ENCODE measurements at places on chromosomes 7 and 10.

GRCh38 chr10:125092564-125093031, 67.8 kb downstream of the CTBP2 start:
- no peak for DNase-seq

- no peak for DNase-seq
Observed at GRCh38 chr10:105358911-105359310, 717.8 kb downstream of the SORCS3 start.

DNA sequence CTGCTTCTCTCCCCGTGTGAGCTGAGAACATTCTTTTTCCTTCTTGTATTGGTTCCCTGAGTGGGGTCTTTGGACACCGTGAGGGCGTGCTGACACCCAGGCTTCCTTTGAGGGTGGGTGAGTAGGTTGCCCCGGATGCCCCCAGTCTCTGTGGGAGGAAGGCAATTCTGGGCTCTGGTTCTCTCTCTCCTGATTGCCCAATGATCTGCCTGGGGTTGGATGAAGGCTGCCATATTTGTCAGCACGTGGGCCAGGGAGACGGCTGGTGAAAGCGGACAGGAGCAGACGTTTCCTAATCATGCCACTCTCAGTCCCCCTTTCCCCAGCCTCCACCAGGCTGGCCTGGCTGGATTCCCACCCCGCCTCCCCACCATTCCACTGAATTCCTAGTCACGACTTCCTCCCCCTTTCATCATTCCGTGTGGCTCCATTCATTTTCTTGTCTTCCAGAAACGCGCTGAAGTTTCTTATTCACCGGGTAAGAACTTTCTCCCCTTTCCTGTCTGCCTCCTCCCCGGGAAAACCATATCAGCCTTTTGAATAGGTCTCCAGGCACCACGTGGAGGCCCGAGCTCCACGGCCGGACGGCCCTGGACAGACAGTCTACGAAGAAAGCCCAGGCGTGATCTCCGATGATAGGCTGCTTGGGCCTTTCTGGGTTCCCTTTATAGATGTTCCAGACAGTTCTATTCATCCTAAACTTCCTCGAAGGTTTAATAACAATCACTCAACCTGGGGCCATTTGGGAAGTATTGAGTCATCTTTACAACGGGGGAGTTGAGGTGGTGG, 98.7 kb upstream of the NPTX2 start:
- no peak for DNase-seq

- no peak for DNase-seq
Observed at GRCh38 chr10:124423813-124424212, 5.1 kb upstream of the OAT start.

DNA sequence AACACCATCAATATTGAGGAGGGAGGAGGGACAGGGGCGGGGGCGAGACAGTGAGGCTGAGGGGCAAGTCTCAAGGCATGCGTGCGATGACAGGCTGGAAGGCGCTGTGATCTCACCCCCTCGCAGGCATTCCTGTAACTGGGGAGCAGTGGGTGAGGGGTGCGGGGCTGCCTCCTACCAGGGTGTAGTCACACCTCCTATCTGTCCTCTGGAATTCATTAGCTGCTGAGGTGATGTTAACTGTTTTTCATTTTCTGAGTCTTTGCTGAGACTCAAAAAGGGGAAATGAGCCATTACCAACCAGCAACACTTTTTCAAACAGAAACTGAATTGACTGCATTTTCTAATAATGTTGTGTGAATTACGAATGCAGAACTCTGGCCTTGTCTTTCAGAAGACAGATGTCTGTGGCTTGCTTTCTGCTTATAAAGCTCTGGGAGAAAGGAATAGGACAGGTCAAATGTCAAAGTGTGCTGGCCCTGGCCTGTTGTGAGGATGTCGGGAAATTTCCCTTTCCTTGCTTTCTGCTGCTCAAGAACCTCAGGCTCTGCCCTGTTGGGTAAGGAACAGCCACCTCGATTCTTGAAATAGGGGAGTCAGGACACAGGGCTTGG, 23.7 kb upstream of the CDH23 start:
- DNase-seq, result no peak

DNA sequence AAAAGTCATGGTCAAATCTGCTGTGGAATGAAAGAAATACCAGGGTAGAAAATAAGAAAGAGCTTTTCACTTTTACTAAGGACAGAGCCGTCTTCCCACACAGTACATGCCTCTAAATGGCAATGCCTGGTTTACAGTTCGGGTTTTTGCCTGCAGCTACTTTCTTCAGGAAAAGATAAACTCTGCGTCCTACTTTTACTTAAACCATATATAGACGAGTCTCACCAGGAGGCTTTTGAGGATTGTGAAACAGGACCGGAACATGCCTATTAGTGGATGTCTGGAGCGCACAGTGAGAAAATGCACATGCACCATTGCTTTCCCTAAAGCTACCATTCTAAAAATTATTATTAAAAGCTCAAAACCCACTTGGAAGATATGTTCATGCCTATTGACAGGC, 70.5 kb downstream of the KLF6 start:
- DNase-seq, result no peak

- DNase-seq, result no peak
Observed at GRCh38 chr7:78095549-78095948, 297.0 kb downstream of the PHTF2 start.

DNA sequence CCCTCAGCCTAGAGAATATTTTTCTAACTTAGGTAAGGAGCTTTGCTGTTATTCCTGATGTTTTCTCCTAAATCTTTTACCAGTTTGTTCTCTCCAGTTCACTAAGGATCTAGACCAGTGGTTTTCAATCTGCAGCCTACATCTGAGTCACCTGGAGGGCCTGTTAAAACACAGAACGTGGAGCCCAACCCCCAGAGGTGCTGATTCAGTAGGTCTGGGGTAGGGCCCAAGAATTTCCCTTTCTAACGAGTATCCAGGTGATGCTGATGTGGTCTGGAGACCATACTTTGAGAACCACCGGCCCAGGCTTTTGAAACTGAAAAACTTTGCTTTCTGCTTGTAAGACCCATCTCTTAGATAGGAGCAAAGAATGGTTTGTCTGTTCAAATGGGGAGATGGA, 51.2 kb upstream of the KMT2E start:
- DNase-seq, result no peak

DNA sequence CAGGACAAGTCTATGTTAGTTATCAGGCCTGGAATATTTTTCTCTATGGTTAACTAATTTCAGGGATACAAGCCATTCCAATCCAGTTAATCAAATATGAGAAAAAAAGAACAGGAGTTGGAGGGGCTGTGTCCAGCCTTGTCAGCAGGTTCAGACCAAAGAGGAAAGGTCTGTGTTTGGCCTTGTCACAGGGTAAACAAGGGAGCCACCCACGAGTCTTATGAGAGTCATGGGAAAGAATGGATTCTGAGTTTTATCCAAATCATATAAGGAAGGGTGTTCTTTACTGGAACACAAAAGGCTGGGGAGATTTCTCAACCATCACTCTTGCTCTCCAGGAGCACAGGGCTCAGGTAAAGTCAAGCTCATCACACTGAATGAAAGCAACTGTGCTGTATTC, 99.1 kb downstream of the XPNPEP1 start:
- no peak for DNase-seq

GRCh38 chr7:115097175-115097671, 175.3 kb downstream of the MDFIC start:
- no peak for DNase-seq

DNA sequence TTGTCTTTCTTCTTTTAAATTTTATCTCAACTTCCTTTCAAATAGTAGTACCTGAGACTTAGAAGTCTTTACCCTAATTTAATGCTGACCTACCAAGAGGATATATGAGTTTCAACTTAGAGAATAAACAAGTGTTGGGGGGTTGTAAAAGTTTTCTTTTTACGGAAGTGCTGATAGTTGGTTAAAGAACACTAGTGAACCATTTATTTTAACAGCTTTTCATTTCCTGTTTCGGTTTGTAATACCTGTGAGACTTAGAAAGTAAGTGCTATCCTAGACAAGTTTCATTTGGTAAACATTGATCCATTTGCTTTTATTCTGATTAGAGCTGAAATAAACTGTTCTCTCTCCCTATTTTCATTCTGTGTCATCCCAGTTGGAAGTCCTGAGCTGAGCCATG, 683.1 kb upstream of the SORCS1 start:
- no peak for DNase-seq

- no peak for DNase-seq
Observed at GRCh38 chr7:137074391-137075030, 206.1 kb downstream of the CHRM2 start.

- no peak for DNase-seq
Observed at GRCh38 chr10:126528315-126528835, 140.1 kb upstream of the ADAM12 start.

DNA sequence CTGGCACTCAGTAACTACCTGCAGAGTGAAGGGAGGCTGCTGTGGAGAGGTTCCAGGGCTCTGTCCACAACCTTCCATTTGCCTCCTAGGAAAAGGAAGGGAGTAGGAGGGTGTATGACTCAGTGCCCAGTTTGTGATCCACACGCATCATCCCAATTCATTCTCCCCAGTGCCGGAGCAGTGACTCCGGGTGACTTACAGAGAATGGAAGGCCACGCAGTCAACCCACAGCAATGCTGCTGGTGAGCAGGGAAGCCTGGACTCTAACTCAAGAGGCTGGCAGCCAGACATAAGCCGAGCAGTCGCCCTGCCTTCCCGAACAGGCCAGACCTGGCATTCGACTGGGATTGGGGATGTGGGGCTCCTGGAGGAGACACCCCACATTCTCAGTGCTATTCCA, 139.9 kb downstream of the SH3PXD2A start:
- DNase-seq, result no peak

- DNase-seq, result peak; percentile 73
Observed at GRCh38 chr7:35519971-35520809, 174.7 kb downstream of the HERPUD2 start.

DNA sequence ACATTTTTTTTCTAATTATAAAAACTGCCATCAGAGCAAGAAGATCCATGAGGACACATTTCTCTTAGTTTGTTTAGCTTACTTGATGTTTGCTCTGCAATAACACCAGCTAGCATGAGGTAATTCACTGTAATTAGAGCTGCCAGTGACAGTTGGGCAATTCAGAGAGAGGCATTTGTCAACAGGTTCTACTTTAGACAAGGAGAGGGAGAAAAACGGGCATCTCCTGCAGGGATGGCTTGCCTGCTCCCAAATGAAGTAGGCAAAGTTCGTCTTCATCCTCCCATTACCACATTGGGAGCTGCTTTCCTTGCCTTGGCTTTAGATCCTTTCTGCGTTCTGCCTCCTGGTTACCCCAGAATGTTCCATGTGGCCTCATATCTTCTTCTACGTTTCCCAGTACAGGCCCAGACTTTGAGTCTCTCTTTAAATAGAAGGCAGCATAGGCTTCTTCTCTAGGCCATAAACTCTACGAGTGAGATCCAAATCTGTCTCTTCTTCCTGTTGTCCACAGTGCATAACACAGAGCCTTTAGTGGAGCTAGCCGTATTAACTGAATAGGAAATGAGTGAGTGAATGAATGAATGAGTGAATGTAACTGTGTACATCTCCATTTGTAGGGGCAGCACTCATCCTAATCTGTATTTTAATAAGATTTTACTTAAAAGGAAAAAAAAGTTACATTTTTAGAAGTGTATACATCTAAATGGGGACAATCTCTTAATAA, 21.2 kb downstream of the ASB15 start:
- DNase-seq, result no peak

- no peak for DNase-seq
Observed at GRCh38 chr10:8221451-8221850, 167.0 kb downstream of the GATA3 start.

- DNase-seq, result no peak
Observed at GRCh38 chr10:74863551-74863950, 37.2 kb downstream of the KAT6B start.

- DNase-seq, result no peak
Observed at GRCh38 chr7:142796501-142797390, 26.0 kb downstream of the PRSS2 start.

GRCh38 chr7:102395592-102395872, 631 bp upstream of the PRKRIP1 start:
- no peak for DNase-seq

GRCh38 chr7:47239931-47240421, 341.9 kb downstream of the TNS3 start:
- DNase-seq, result no peak

DNA sequence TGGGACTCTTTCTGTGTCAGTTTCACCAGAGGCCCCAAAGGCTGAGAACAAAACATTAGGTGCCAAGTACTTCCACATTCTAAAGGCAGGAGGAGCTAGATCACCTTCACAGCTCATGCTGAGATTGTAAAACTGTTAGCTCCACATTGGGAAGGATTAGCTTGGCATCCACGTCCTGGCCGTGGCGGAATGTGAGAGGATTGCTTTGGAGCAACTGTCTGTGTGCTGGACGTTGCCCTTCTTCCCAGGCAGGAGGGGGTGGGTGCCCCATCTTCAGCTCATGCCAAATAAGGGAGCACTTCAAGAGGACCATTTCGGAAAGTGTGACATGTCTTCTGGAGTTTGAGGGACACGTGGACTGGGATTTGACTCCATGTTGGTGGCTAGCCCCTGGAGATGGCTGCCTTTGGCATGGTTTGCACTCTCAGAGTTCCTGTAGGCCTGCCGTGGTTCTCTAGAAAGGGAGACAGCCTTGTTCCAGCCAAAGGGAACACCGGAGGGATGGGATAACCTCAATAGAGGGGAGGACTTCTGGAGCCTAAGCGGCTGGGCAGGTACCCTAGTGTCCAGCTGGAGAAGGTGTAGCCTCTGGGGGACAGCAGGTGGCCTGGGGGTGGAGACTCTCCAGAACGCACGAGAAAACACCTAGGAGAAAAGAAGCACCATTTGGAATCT, 19.9 kb upstream of the FMC1 start:
- no peak for DNase-seq

DNA sequence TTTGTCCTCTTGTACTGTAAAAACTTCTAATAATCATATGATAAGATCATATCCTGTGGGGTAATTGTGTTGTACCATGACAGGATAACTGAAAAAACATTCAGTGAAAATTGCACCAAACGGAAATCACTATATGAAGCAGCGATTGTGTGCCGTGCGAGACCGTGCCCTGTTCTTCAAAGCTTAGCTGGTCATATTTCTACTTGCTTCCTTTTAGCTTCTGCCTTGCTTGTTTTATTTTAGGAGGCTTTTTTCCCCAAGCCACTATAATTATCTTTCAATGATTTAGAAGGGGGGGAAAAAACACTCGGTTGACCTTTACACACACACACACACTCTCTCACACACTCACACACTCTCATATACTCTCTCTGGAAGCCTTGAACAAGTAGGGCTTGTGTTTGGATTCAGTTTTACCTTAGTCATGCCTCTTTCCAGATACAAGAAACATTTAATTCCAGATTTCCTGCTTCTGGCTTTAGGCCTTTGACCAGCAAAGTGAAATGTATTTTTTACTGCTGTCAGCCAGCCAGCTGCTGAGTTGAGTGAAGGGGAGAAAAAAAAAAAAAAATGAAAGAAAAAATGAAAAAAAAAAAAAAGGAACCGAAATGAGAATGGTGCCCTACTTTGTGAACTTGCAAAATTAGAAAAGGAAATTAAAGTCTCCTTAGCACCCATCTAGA, 181.4 kb downstream of the ARID5B start:
- peak; percentile 80 for DNase-seq

GRCh38 chr7:79979437-79979836, 155.2 kb upstream of the GNAI1 start:
- no peak for DNase-seq

GRCh38 chr10:35821339-35821911, 179.3 kb upstream of the FZD8 start:
- no peak for DNase-seq
